ENCODE measurements at places on chromosomes 4 and X.
A peak's percentile ranks its signal among the peaks of the same experiment; 100 is the strongest.

DNA sequence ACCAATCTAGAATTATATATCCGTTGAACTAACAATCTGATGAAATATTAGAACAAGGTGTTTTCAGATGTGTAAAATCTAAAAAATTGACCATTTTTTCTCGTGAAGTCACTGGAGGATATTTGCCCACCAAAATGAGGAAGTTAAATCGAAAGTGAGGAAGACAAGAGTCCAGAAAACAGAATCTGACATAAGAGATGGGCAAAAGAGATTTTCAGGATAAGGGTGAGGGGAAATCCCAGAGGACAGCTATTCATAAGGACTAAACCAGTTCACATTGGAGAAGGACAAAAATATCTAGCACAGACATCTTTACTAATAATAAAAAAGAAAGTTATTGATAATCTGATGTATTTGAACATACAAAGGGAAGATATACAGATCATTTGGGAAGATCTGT lies 18.7 kb upstream of the ALG13 start:
- no peak for DNase-seq

DNA sequence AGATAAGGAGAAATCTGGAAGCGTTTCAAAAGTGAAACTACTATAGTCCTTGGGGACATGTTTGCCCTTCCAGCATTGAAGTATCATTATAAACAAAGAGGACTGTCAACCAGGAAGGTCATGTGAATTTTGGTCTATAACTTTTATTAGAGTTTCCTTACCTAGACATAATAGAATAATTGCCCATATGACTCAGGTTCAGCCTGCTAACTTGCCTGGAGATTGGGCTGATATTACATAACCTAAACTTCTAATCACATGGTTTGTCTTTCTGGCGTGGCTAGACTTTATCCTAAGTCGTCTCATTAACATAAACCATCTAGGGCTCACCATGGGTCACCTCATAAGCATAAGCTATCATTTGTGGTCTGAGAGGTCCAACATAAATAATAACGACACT lies 775.9 kb downstream of the CENPC start:
- no peak for DNase-seq

- DNase-seq = peak; percentile 12
Observed at GRCh38 chr4:973431-974397, at the start of gene DGKQ. Gene DGKQ, minus strand, starts transcription at chr4:973569. Its CDS starts 87 bp downstream, at chr4:973482.

- no peak for DNase-seq
Observed at GRCh38 chr4:32337403-32337802, 1617.2 kb downstream of the PCDH7 start.

- DNase-seq = no peak
Observed at GRCh38 chr4:118760092-118760491, 74.9 kb downstream of the METTL14 start.

DNA sequence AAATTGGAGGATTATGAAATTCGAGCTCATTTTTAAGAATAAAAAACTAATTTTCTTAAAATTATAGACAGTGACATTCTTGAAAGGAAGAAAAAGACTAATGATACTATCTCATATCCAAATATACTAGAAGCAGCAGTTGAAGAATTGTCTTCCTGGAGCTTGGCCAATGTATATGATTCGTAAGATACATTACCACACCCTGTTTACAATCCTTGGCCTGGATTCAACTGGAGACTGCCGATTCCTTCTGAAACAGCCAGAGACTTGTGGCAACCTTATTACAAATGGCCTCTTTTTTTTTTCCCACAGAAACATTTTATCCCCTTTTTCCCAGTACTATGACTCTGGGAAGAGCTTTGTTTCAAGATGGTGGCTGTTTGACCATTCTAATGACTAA lies 571.2 kb upstream of the FAT1 start:
- DNase-seq = no peak

GRCh38 chrX:130081421-130082045 lies 28.8 kb downstream of the ELF4 start:
- DNase-seq = no peak

DNA sequence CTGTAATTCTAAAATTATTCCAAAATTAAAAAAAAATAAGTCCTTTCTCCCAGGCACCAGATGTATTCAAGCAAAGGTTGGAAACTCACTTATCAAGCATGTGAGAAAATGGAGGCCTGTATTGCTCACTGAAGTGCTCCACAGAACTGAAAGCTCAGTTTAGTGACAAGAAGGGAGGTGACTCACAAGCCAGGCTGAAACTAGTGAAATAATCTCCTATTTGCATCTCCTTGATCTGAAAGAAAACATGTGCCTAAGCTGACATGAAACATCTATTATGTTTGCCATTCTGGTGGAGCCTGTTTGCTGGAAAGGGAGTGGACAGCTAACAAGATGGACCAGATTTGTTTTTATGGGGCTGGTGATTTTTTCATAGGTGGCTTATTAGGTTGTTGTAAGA lies 54.0 kb upstream of the AMELX start:
- no peak for DNase-seq

GRCh38 chrX:86930419-86930818 lies 587.2 kb upstream of the KLHL4 start:
- DNase-seq = no peak

DNA sequence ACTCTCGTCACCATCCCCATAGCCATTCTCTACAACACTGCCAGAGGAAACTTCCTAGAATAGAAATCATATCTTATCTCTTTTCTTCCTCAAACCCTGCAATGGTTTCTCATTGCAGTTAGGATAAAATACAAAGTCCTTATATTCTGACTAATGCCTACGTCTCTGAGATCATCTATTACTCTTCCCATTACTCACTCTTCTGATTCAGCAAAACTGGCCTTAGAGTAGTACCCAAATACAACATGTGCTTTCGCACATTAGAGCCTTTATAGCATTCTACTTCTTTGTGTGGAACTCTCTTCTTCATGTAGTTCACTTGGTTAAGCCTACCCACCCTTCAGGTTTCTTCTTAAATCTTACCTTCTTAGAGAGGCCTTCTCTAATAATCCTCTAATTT lies 28.0 kb downstream of the LHFPL1 start:
- no peak for DNase-seq

GRCh38 chr4:148481636-148482035 lies 39.4 kb upstream of the NR3C2 start:
- DNase-seq = no peak

- DNase-seq = no peak
Observed at GRCh38 chr4:63717384-63717783, 691.9 kb downstream of the TECRL start.
